ENCODE measurements at places on chromosomes 16 and 17.

GRCh38 chr16:276426-277077 is 808 bp upstream of the RGS11 start:
- no peak for DNase-seq

- no peak for DNase-seq
Observed at GRCh38 chr17:72943826-72944689, 148.4 kb downstream of the SLC39A11 start.

- DNase-seq: no peak
Observed at GRCh38 chr16:3646348-3646920, 8.1 kb upstream of the DNASE1 start.

DNA sequence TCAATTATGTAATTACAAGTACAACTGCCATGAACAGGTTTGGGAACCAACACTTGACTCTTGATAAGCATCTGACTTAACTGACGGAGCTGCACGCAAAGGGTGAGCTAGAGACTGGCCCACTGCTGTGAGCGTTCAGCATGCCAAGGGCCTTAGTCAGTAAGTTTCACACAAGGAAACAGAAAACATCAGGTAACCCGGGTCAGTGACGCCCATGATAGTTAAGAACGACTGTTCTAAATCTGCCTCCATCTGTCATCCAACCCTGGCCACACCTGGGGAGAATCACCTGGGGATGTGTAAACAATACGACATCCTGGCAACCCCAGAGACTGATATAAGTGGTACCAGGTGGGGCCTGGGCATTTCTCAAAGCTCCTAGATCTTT is 12.3 kb downstream of the SMIM5 start:
- DNase-seq: no peak

GRCh38 chr16:82300374-82300951 is 130.4 kb upstream of the MPHOSPH6 start:
- DNase-seq: no peak

GRCh38 chr16:66416939-66417700 is 10.0 kb upstream of the BEAN1 start:
- no peak for DNase-seq

DNA sequence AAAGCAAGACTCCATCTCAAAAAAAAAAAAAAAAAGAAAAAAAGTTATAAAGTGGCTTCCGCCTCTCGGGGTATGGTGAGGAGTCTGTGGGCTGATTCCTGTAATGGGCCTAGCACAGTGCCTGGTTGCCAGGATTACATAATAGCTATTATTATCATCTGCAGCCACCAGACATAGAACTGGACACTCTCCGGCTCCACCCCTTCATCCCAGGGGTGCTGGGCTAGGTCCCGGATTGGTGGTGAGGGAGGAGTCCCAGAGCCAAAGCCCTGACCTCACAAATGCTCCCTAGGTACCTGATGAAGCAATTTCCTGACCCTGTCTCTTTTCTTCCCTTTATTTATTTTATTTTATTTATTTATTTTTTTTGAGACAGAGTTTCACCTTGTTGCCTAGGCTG is 11.6 kb upstream of the ADGRG1 start:
- DNase-seq: no peak

GRCh38 chr16:4588961-4589360 is 25.7 kb downstream of the UBALD1 start:
- DNase-seq: no peak

GRCh38 chr17:8147805-8148404 is 4.3 kb downstream of the PER1 start:
- no peak for DNase-seq

GRCh38 chr17:50127697-50128361 is 2.1 kb downstream of the SAMD14 start:
- DNase-seq: no peak

GRCh38 chr17:65627891-65628643 is 66.6 kb upstream of the AXIN2 start:
- DNase-seq: peak; percentile 41

DNA sequence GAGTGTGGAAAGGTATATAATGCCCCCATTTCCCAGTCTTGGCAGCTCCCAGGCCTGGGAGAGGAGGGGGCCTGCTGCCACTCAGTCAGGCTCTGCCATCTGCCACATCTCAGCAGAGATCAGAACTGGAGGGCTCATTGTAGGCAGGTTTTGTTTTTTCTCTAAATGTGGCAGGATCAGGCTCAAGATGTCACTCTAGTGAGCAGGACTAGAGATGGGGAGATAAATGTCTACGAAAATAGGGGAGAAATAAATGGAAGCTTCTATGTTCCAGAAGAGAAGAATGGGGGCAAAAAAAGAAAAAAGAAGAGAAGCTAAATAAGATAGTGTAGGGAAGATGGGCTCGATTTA is 13.9 kb downstream of the NXPH3 start:
- DNase-seq: no peak

DNA sequence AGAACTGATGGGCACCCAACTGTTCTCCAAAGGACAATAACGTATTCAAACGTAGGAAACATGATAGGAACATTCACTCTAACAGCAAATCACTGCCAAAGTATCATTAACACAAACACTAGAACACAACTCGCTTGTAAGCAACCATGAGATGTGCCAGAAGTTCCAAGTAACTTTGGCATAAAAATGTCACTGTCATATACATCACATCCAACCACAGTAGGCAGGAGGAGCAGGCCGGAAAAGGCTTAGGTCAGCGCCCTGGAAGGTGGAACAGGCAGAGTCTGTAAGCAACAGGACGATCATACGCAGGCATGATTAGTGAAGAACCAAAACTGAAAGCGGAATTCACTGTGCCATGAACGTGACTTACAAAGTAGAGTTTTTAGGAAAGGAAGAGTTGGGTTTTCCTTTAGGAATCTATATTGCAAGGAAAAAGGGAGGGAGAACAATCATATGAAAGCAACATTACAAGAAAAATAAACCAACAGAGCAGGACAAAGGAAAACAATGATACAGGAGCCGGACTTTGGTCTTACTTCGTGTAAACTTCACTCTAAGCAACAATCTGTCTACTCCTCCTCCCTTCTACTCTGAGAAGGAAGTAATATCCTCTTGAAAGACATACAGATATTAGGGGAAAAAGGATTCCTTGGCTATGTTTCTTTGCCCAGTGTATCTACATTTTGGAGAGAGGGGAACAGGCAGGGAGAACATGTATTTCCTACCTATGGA is 52.3 kb downstream of the YWHAE start:
- DNase-seq: no peak

GRCh38 chr16:31695667-31696066 is 168.0 kb downstream of the AHSP start:
- DNase-seq: no peak

- DNase-seq: no peak
Observed at GRCh38 chr16:58148526-58148925, 19.3 kb upstream of the CFAP20 start.

GRCh38 chr17:50931144-50931908 is 65.2 kb upstream of the TOB1 start:
- DNase-seq: no peak

GRCh38 chr17:32345951-32346600 is 3.9 kb upstream of the ZNF207 start:
- DNase-seq: no peak

DNA sequence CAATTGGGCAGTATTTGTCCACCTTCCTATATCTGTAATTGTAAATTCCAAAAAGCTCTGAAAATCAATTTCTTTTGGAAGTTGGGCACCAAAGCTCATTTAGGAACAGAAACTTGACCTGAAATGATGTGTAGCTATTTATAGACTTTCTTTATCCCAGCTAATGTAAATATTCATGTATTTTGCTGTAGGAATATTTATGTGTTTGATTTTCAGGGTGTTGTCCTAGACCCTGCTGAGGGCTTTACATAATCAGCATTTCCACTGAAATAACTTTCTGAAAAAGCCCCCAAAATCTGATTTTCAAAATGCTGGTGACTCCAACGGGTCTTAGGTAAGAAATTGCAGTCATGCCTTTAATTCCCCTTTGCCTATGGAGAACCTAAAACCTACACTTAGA is 4.1 kb downstream of the RBFOX1 start:
- DNase-seq: no peak

- DNase-seq: no peak
Observed at GRCh38 chr17:63611354-63611753, 10.7 kb downstream of the TACO1 start.

DNA sequence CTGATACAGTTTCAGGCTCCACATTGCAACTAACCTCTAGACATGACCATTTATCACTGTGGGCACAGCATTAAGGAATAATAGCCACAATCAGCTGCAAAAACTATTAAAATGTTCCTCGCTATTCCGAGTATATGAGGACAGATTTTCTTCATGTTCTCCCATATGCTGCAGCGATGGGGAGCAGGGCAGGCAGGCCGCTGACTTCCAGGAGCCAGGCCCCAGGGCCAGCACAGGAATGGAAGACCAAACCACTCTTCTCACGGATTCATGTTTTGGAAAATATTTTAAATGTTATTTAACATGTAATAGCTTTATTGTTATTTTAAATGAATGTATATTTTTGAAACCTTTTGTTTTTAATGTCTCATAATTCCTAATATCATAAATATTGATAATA is 43.8 kb upstream of the ENDOV start:
- DNase-seq: no peak

GRCh38 chr17:81254955-81255717 is 16.0 kb downstream of the NDUFAF8 start:
- peak; percentile 15 for DNase-seq

GRCh38 chr17:33113276-33113990 is 121.8 kb downstream of the SPACA3 start:
- no peak for DNase-seq

DNA sequence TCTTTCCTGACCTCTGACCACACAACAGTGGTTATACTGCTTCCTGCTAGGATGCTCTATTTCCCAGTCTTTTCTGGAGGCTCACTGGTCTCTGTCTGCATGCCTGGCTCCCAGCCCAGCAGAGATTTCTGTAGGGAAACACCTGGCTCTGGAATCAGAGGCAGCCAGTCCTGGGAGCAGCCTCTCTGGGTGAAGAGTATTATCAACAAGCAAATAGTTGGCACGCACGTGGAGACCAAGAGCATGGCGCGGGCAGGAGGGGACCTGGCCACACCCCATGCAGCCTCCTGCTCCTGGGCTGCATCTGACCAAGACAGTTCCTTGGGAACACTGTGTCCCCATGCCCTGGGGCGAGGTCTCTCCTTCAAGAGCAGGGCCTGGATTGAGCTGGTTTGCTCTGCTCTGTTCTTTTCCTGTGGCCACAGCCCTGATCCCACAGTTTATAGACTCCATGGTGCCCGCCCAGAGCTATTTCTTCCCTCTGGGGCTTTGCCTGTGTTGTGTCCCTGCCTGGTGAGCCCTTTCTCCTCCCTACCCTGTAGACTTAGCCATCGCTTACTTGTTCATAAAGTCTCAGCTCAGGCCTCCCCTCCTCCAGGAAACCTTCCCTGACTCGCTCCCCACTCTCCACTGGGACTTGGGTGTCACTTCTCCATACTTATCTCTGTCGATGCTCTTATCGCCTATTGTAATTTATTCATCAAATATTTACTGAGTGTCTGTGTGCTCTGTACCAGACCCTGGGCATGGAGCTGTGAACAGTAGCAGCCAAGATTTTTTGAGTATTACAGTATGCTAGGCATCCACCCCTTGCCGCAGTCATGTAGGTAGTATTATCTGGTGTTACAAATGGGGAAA is 60.6 kb downstream of the SCNN1B start:
- DNase-seq: no peak

DNA sequence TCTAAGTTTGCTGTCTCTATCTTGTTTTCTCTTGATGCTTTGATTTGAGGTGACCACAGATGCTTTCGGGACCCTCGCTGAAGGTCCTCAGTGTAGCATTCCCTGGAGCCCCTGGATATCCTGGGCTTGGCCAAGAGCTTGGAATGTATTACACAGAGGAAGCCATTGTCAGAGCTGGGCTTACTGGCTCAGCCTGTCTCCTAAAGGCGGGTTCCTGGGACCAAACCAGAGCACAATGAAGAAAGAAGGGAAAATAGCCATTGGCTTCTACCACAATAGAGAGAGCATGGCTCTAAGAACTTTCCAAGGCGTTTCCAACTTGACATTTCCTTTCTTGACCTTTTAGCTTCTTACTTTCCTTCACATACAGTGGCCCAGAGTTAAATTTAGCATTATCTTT is 229.3 kb downstream of the HS3ST3A1 start:
- no peak for DNase-seq

GRCh38 chr17:77215281-77215680 is 74.5 kb downstream of the SEC14L1 start:
- DNase-seq: no peak

DNA sequence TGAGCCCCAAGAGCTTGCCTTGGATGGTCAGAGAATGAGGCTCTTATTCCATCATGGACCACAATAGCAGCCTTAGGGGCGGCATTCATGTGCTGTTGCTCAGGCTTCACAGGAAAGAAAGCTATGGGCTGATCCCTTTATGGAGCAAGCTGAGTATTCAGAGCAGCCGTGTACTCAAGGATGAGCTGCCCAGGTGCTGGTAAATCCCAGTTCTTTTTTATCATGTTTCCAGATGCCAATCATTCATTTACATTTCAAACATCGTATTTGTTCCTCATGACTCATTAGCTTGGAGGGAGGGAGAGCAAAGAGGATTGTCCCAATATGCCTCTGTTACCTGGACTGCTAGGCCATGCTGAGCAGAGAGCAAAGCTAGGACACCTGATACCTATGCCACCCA is 475.7 kb downstream of the SHISA9 start:
- DNase-seq: no peak

GRCh38 chr16:31470615-31471014 is 1.3 kb upstream of the TGFB1I1 start:
- DNase-seq: no peak

GRCh38 chr16:2486645-2487516 is 12.0 kb downstream of the TBC1D24 start:
- no peak for DNase-seq

GRCh38 chr17:13862346-13862745 is 207.0 kb upstream of the COX10 start:
- DNase-seq: no peak

DNA sequence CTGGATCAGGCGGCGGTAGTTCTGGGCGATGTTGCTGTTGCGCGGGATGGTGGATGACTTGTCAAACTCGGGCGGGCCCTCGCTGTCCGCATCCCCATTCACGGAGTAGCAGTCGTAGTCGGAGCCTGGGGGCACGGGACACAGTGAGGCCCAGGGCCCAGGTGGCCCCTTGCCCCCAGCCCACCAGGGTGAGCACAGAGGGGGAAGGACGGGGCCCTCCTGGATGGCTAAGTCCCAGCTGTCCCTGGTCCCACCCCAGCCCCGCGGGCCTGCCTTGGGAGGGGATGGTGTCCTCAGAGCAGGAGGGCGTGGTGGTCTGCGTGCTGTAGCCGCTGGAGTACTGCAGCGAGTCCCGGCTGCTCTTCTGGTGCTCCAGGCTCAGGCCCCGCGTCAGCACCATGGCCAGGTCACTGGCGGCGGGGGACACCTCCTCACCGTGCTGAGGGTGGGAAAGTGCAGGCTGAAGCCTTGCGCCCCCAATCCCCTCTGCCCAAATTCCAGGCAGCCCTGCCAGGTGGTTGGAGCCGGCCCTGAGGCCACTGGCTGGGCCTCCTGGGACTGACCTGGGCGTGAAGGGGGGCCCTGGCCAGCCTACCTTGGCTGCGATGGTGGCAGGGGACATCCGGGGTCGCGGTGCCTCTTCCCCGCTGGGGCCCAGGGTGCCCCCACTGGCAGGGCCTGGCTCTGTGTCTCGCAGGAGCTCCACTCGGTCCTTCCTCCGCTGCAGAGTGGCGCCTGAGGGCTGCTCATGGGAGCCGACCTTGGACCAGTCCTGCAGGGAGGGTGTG is 18.2 kb downstream of the IL34 start:
- no peak for DNase-seq

- no peak for DNase-seq
Observed at GRCh38 chr16:75017670-75018525, 19.1 kb downstream of the ZNRF1 start.

- DNase-seq: no peak
Observed at GRCh38 chr17:70041061-70041460, 34.0 kb upstream of the KCNJ16 start.

- no peak for DNase-seq
Observed at GRCh38 chr17:75901727-75902126, 3.0 kb downstream of the MRPL38 start.

Data from BJ (cell line).